Osteoblast (primary cell): ENCODE measurements at places on chromosomes 3 and 15.

GRCh38 chr3:64935971-64936370 is 248.2 kb upstream of the ADAMTS9 start:
- DNase-seq = no peak

DNA sequence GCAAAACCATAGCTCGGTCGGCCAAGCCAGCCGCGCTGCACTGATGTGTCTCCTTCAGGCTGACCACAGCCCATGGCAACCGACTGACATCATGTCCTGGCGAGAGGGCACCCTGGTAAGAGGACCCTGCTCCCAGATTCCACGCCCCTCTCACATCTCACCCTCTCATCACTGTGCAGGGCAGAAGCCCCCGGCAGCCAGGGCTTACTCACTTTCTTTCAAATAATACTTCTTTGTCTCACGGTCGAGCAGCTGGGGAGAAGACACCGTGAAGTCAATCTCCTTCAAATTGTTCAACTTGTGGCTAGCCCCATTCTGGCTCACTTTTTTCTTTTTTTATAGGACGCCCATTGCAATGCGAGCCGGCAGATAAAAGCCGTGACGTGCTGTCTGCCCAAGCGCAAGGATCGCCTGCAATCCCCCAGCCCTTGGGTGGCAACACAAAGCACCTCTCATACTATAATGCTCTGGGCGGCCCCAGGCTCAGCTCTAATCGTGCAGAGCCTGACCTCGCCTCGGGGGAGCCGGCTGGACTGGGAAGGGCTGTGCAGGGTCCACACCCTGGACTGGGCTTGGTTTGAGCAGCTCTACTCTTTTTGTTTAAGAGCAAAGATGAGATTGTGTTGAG is 33.6 kb downstream of the VGLL4 start:
- DNase-seq = peak; percentile 84

DNA sequence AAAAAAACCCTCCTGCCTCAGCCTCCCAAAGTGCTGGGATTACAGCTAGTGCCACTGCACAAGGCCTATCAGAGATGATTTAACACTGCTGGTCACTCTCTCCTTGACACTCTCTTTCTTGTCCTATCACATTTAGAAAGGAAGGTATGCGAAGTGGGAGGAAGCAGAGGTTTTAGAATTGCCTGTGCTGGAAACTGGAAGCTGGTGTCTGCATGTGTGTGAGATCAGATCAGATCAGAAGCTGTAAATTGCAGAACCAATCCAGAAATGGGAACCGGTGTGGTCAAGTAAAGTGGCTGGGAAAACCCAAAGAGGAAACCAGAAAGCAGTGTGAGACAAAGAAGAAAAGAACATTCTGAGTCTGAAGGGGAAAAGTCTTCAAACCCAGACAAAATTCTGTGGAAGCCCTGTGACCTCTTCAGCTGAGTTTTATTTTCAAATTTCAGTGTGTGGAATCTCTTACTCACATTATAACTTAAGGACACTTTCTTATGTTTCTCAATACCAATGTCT is 2.8 kb downstream of the EFHB start:
- DNase-seq = no peak

GRCh38 chr15:38190501-38190900 is 62.1 kb upstream of the SPRED1 start:
- DNase-seq = no peak

DNA sequence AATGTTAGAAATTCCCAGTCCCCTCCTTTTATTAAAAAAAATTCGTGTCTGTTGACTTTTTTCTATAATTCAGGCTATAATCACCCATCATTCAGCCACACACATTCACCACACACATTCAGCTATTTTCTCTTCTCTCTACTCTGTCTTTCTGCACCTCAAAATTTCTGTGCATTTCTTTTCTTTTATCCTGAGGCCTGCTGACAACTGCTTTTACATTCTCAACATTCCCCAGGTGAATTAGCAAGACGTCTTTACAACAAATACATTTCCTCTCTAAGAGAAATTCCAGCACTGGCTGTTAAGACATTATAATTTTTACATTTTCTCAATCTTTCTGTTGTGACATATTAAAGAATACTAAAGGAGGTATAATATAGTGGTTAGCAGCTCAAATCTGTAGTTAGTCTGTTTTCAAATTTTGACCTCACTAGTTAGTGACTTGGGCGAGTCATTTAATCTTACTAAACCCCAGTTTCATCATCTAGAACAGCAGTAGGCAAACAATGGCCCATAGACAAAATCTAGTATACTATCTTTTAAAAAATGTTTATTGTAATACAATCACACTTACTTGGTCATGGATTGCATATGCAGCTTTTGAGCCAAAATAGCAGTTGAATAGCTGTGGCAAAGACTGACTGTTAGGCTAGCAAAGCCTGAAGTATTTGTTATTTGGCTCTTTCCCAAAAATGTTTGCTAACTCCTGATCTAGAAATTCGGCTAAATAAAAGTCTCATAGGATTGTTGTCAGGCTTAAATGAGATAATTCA is 350.7 kb downstream of the NSUN3 start:
- no peak for DNase-seq

GRCh38 chr3:109284071-109284470 is 32.2 kb downstream of the DPPA2 start:
- DNase-seq = no peak

DNA sequence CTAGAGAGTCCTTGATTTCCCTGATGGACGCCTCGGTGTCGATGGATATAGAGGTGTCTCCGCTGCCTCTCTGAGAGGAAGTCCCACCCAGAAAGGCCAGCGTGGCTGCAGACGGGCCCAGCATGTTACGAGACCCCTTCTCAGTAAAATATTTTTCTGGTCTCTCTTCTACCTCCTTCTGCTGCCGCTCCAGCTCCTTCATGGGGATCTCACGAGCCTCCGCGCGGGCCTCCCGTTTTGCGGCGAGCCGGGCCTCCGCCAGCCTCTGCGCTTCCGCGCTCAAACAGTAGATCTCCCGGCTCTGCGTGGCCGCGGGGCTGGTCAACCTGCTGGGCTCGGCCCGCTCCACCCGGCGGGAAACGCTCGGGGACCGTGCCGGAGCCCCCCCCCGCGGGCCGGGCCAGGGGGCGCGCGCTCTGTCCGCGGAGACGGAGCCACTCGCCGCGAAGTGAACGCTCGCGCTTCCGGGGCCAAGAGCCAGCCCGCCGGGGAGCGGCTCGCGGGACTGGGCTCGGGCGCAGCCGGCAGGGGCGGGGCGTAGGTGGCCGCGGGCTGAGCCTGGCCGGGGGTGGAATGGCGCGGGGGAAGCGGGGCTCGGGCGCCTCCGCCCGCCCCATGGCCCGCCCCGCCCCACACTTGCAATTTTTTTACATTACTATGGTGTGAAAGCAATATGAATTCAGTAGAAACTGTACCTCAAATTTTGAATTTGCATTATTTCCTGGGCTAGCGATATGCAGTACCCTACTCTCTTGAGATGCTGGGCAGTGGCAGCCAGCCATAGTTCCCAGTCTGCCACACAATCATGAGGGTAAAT is 10.2 kb upstream of the KCNMB3 start:
- peak; percentile 98 for DNase-seq

- DNase-seq = no peak
Observed at GRCh38 chr15:88113613-88114308, 142.8 kb downstream of the NTRK3 start.

GRCh38 chr15:31156808-31157207 is 55.3 kb upstream of the TRPM1 start:
- no peak for DNase-seq

DNA sequence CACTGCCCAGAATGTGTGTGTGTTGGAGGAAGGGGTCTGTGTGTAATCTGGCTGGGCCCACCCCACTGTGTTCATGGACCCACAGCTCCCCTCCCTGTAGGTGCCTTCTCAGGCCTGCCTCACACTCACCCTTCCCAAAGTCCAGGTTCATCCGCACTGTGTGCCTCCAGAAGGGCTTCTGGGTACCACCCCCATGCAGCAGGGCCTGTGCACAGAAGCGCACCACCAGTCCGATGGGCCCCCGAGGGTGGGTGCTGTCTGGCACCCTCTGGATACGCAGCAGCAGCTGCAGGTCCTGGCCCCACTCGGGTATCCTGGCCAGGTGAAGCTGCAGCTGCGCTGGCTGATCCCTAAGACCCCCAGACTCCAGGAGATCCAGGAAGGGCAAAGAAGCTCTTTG is 12.8 kb upstream of the TGM5 start:
- DNase-seq = no peak

- DNase-seq = no peak
Observed at GRCh38 chr15:78225783-78226541, 8.4 kb downstream of the ACSBG1 start.

DNA sequence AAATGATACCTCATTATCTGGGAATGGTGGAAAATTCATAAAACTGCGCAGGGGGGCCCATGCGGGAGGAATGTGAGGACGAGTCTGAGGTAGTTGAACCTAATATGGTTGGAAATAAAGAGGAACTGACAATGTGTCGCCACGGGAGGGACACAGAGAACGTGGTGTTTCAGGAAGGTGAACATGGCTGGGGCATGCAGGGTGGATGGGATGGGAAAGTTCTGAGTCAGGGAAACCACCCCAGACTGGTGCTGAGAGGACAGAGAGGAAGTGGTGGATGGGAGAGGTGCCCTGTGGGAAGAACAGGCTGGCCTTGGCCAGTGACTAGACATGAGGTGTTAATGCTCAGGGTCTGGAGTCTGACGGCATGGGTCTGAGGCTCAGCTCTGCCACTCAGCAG is 137.1 kb upstream of the WNT5A start:
- DNase-seq = peak; percentile 87

GRCh38 chr3:4147556-4148118 is 155.5 kb upstream of the SETMAR start:
- DNase-seq = no peak

- DNase-seq = no peak
Observed at GRCh38 chr3:51354172-51354571, 30.9 kb upstream of the MANF start.

DNA sequence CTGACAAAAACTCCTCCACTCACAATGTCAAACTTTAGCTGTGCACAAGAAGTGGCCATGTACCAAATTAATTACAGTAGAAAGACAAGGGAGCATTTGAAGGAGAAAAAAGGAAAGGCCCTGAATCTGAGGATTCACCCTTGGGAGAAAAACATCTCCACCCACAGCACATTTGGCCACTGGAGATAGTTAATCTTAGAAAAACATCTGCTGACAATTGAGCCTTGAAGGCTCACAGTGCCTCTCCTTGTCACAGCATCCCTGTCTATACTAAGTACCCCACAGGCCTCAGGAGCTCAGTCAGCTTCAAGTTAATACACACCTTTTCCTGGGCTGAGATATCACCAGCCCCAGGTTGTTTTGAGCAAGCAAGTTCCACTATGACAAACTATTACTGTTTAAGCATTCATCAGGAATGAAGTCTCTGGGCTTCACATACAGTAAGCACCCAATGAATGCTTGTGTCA is 78.1 kb upstream of the SETMAR start:
- no peak for DNase-seq

GRCh38 chr3:44842376-44842775 is 19.3 kb upstream of the TMEM42 start:
- DNase-seq = no peak

- peak; percentile 37 for DNase-seq
Observed at GRCh38 chr3:63900459-63900858, 11.7 kb downstream of the SCAANT1 start.

DNA sequence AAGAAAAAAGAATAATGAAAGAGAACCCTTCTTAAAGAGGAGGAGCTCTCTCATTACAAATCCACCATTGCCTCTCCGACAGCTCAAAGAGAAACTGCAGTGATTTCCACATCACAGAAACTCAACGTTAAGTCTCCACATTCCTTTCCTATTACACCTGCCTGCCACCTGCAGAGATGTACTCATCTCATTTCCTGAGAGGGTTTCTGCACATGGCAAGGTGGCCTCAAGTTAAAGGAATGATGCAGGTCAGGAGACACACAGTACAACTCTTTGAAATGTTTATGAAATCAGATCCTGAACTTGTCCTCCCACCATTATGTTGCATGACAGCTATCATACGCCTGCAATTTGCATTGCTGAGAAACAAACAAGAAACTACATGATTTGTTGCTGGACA is 458.4 kb upstream of the ADAMTS9 start:
- DNase-seq = no peak

DNA sequence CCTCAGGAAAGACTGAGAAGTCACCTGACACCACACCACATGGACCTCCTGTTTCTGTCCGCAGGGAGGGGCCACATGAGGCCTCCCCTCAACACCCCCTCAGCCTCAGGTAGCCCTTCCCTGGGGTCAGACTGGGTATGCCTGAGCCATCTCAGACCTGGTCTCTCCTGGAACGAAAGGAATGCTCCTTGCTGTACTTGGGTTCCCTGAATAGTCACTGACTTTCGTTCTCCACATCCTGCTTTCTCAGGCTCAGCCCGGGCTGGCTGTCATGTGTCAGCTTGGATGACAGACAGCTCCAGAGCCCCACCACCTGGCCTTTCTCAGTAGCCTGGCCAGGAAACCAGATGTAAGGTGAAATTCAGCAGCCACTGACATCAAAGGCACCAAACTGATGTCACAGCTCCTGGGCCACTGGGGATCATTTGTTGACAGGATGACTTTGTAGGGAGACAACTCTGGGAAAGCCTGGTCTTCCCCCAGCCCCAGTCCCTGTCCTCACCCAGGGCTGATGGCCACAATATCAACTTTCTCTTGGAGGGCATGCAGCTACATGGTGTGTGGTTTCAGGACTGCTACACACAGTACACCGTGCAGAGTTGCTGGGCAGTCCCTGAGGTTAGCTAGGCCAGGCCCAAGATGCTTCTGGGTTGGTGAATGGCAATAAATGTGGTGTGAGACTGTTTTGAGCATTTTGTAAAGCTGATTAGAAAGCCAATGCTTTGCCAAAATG is 141.4 kb upstream of the MRPS22 start:
- DNase-seq = no peak

DNA sequence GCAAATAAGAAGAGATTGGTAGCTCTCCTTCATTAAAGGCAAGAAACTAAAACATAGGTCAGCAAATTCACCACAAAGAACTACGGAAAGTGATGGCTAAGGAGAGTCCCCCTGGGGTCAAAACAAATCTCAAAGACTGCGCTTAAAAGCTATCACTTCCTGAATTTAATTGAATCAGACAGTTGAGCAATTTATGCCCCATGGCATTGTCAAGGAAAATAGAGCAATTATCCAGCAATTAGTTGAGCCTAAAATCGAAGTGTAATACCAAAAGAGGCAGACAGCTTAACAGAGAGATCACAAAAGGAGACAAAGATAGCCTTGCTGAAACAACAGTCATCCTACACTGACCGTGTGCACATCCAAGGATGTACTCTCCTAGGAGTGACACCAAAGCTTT is 74.4 kb upstream of the SCN10A start:
- no peak for DNase-seq

DNA sequence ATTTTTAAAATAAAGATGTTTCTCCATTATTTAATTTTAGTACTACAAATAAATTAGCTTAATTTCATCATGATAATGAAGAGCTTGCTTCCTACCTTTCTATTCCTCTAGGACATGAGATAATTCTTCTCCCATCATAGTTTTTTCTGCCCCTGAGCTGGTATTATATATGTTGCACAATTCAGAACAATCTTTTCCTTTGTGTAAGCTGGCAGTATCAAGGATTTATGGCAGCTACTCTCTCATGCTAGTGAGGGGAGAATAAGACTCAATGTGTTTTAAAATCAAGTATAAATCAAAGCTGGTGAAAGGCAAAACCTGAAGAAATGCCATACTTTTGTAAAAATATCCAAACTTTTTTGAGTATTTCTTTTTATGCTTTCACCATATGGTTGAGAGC is 1405.3 kb downstream of the SI start:
- no peak for DNase-seq
